ENCODE measurements at places on chromosomes 1 and 21.

- DNase-seq: no peak
These were observed 129.8 kb downstream of the PTPRU start for GRCh38 chr1:29365906-29366670.

- no peak for DNase-seq
These were observed 37.1 kb upstream of the SLC30A10 start for GRCh38 chr1:219965285-219966070.

- no peak for DNase-seq
These were observed 563.6 kb upstream of the NEGR1 start for GRCh38 chr1:72845981-72846380.

- no peak for DNase-seq
These were observed 618 bp downstream of the HNRNPR start for GRCh38 chr1:23343221-23344110.

DNA sequence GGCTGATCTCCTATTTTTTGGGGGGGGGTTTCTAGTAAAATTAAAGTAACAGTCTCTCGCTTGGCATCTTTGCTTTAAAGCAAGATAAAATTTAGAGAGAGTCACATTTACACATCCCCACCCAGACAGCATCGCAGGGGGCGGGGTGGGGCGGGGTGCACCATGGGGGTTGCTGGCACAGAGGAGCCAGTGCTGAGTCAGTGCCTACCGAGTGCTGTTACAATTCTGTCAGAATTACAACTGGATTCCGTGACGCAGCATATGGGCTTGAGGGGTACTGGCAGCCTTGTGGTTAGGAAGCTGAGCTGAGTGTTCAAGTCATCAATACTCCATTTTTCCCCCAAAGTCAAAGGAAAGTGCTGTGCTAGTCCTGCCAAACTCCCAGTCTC lies 175.9 kb downstream of the PRDM16 start:
- no peak for DNase-seq

- DNase-seq: no peak
These were observed 107.9 kb downstream of the WDR4 start for GRCh38 chr21:42771503-42771805.

- DNase-seq: no peak
These were observed 14.5 kb upstream of the C4BPB start for GRCh38 chr1:207073906-207074820.

DNA sequence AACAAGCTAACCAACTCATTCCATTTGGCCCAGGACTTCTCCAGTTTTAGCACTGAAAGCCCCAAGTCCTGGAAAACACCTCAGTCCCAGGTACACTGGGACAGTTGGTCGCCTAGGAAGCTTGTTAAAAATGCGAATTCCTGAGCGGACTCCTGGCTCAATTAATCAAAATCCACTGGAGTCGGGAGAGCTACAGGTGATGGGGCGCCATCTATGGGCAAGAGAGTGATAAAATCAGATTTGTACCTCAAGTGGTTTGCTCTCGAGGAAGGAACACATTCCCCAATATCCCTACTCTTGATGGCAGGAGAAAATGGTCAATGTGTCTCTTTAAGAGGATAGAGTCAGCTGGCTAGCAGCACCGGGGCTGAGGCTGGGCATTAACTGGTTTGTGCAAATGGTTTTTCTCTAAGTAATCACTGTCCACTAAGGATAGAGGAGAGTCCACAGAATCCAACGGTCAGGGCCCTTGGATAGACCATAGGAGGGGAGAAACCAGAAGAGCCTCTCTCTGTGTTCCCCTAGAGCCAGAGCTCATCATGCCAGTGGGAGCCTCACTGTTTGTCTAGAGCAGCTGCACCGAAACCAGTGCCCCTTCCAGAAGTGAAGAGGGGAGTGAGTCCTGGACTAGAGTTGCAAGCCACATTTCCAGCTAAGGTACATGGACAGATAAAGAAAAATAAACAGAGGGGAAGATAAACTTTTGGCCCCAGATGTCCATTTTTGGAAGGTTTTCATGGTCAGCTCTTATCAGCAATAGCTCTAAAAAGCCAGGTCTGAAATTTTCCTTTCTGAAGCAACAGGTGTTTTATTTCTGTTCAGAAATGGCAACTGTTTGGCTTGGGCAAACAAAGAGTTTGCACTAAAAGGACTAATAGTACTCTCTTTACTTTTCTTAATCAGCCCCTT lies 148.5 kb downstream of the TENT5C start:
- no peak for DNase-seq

DNA sequence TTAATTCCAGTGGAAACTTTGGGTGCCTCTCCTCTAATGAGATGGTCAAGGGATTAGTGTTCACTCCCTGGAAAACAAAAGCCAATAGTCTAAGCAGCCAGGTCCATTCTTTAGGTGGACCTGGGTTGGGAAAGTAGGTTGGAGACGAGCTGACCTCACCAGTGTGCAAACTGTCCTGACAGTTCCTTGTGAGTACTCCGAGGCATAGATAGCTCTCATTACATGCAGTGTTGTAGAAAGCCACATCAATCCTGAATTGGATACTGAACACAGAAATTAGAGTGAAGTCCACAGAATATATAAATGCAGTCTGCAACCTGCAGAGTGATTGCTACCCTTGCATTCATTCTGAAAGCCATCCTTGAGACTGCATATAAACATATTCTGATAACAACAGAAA lies 675.1 kb upstream of the CXADR start:
- DNase-seq: no peak

DNA sequence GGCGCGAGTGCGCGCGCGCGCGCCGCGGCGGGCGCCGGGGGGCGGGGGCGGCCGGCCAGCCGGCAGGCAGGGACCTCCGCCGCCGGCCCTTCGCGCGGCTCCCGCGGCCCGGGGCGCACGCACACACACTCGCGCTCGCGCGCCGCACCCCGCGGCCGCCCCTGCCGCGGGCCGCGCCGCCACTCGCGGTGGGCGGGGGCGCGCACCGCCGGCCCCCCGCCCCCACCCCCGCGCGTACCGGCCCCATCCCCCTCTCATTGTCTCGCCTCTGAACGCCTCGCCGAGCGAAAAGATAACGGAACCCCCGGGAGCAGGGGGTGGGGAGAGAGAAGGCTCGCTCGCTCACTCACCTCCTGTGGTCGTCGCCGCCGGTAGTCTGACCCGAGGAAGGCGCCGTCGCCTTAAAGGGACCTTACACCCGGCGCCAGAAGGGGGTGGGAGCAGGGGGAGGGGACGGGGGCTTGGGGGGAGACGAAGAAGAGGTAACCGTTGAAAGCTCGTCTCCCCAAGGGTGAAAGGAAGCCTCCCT lies 428 bp downstream of the POGZ start:
- DNase-seq: no peak

GRCh38 chr21:36613554-36613953 lies 85.4 kb upstream of the SIM2 start:
- DNase-seq: no peak

GRCh38 chr1:166895766-166896165 lies 19.7 kb upstream of the TADA1 start:
- DNase-seq: no peak

GRCh38 chr1:21899987-21900386 lies 37.1 kb downstream of the HSPG2 start:
- DNase-seq: no peak

DNA sequence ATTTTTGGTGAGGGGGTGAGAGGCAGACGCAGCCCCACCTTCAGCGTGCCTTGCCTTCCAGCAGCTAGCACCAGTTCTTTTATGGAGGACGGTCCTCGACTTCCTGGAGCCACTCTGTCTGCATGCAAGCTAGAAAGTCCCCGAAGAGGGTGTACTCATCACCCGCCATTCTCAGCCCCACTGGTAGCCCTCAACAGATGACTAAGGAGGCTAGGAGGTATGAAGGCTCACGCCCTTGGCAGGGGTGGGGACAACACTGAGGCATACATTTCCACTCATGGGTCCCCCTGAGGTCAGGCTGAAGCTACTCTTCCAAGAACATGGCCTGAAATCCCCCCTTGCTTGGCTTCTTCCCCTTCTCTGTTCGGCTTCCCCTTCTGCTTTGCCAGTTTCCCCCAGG lies 8.9 kb upstream of the PTPRF start:
- no peak for DNase-seq

- DNase-seq: no peak
These were observed 1098.6 kb upstream of the NCAM2 start for GRCh38 chr21:19899645-19900044.

DNA sequence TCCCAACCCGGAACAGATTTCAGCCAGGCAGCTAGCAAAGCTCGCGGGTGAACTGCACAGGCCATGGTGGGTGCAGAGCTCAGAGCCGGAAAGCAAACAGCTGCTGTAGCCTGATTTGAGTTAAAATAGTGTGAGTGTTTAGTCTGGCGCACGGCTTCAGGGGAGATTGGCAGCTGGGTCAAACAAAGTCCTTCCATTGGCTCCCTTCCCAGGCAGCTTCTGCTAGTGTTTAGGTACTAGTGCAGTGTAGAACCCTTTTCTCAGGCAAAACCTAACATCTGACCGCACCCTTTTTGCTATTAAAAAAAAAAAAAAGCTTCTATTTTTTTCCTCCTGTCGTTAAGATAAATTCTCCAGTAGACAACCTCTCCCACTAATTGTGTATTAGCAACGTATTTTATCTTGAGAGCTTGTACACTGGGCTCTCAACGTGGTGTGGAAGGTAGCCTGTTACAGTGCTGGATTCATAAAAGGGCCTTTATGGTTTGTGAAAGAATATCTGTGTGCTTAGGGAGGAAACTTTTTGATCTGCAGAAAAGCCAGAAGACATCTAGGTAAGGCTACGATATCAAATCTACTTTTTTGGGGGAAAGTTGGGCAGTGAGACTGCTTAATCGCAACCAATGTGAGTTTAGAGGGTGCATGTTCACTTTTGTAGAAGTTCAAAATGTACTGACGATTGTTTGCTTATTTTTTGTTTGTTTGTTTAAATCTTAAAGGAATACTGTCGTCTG lies 689.6 kb downstream of the USP25 start:
- DNase-seq: peak; percentile 79

DNA sequence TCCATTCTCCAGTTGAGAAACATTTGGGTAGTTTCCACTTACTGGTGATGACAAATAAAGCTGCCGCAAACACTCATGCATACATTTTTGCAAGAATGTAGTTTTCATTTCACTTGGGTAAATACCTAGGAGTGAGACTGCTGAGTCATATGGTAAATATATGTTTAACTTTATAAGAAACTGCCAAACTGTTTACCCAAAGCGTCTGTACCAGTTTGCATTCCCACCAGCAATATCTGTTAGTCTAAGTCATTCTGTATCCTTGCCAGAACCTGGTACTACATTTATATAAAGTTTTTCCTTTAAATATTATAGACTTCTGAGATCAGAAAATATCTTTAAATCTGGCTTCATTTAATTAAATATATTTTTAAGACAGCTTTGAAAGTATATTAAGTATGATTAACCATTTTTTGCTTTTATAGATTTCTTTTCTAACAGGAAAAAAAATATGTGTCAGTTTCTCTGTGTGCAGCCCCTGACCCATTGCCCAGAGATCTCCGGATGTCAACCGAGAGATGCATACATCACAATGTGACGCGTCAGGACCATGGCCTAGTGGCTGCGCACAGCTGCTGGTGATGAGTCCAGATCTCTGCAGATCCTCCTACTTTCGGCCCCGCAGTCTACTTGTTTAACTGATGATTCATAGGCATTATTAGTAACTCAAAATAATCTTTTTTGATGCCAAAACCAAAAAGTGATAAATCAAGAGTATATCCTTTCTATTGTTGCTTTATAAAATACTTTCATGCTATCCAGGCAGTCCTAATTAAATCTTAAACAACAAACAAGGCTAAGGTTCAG lies 227.1 kb upstream of the MAP1LC3C start:
- no peak for DNase-seq

DNA sequence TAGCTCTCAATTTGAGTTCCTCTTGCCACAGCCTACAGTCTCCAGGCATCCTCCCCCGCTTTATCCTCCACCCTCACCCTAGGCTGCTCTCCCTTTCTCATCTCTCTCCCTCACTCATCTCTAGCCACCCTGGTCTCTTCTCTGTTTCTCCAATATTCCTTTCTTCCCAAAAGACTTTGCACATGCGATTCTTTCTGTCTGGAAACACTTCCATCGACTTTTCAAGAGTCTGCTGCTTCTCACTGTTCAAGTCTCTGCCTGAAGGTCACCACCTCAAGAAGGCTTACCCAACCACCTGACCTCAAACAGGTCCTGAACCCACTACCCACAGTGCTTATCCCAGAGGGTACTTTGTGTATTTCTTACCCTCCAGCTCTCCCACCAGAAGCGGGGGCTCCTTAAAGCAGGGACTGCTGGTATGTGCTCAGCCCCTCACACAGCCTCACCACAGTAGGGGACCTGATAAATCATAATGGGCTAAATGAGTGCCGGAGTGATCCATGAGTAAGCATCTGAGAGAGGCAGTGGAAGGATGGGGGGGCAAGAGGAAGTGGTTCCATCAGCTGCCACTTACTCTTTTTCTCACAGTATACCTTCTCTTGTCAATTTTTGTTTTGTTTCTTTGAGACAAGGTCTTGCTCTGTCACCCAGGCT lies 14.3 kb upstream of the KRTAP19-8 start:
- DNase-seq: no peak

GRCh38 chr1:109901524-109902145 lies 9.0 kb upstream of the CSF1 start:
- DNase-seq: no peak

DNA sequence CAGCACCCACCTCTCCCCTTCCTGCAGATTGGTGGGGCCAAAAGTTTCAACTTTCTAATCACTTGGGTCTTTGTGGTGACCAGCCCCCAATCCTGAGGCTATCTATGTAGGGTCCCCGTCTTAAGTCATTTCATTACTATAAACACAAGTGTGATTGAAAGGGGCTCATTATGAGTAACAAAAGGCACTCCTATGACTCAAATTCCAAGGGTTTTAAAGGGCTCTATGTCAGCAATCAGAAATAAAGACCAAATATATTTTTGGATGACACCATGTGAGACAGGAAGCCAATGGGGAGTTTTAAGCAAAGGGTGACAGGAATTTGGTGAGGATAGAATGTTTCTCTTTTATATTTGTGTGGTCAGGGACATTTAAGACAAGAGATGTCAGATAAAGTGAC lies 6.2 kb downstream of the ERO1B start:
- no peak for DNase-seq

DNA sequence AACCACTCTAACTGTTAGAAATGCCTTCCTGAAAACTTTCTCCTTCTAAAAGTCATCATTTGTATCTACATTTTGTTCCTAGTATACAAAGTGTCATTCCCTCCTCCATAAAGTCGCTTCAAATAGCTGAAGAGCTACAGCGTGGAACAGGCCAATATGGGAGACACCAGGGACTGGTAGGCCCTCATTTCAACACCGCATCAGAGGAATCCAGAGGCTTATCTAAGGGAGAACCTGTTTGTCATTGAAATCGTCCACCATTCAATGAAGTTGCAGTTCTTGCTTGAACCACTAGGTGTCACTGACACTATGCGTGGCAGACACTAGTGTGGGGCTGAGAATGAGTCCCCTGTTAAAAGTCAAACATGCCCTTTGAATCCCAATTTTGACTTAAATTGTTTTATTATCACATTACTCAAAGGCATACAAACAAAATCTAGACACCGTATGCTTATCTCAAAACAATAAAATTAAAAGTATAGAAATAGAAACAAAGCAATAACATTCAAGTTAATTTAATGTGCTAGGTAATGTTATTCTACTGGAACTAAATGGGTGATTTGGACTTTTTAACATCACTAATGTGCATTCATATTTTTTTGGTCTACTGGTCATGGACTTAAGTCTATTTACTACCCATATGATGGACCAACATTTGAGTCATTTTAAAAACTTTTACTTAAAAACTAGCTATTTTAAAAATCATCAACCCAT lies 182.3 kb downstream of the FCRL5 start:
- DNase-seq: peak; percentile 12

- DNase-seq: no peak
These were observed 70.6 kb downstream of the SNRPE start for GRCh38 chr1:203931953-203932352.

Data from HFF-Myc (cell line).